ENCODE measurements at places on chromosomes 1 and 21.

GRCh38 chr1:32918179-32918578 is 17.0 kb upstream of the TMEM54 start:
- DNase-seq = no peak

DNA sequence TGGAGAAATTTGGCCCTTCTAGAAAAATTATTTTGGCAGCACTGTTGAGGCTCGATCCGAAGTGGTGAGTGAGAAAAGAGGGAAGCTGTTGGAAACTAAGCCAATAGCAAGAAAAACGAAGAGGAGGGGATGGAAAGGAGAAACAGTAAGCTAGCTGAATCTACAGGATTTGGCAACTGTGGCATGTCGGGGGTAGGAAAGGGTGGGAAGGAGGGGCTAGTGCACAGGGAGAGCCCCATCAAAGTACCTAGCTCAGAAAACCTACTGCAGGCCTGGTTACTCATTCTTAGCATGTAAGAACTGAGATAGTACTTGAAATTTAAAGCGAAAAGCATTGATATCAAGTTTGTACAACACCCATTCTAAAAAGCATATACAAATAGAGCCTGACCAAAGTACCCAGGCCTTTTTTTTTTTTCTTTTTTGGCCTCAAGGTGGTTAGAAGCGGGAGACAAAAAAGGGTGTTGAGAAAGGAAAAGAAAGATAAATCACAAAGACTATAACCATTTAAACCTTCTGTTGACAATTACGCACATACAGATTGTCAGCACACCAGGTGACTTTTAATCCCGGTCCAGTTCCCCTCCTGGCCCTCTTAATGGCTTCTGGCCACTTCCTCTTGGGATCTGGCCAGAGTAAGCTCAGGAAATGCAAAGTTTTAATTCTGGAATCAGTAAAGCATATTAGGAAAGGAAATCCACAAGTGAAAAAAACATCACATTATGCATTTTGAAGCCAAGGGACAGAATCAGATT is 50.4 kb downstream of the SLC16A1 start:
- peak; percentile 49 for DNase-seq

DNA sequence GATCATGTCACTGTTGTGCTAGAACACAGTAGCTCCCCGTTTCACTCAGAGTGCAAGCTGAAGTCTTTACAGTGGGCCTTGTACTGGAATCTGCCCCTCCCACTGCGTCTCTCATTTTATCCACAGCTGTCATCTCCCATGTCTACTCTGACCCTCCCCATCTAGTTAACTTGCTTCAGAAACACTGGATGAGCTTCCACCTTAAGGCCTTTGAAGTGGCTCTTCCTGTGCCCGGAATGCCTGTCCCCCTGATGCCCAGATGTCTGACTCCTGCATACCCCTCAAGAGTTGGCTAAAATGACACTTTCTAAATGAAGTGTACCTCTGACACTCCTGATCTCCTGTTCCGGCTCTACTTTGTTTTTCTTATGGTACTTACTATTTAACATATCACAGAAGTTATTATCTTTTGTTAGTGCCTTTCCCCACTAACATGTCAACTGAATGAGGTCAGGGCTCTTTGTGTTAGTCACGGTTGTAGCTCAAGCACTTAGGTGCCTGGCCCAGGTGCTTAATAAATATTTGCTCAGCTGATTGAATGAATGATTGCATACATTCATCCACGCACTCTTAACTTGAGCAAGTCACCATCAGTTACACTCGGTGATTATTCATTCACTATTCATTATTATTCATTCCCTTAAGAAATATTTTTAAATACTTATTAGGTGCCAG is 13.3 kb downstream of the ARV1 start:
- no peak for DNase-seq

GRCh38 chr21:40606341-40606740 is 240.6 kb downstream of the DSCAM start:
- DNase-seq = no peak

- no peak for DNase-seq
Measured at GRCh38 chr1:184482136-184482535, 95.3 kb downstream of the C1orf21 start.

DNA sequence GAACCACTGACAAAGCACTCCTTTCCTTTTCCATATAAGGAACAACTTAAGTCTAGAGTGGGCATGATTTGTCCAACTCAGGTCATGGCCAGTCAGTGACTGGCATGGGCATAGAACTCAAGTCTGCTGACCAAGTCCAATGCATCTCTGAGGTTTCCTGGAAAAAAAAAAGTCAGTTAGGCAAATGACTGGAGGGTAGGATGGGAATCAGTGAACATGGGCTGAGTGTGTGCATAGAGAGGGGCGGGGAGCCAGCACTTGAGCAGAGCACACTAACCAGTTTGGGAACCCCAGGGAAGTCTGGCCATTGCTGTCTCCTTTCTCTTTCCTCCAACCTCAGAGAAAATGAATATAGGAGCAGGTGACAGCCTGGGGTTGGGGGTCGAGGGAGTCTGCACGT is 53.6 kb upstream of the FMOD start:
- DNase-seq = no peak

DNA sequence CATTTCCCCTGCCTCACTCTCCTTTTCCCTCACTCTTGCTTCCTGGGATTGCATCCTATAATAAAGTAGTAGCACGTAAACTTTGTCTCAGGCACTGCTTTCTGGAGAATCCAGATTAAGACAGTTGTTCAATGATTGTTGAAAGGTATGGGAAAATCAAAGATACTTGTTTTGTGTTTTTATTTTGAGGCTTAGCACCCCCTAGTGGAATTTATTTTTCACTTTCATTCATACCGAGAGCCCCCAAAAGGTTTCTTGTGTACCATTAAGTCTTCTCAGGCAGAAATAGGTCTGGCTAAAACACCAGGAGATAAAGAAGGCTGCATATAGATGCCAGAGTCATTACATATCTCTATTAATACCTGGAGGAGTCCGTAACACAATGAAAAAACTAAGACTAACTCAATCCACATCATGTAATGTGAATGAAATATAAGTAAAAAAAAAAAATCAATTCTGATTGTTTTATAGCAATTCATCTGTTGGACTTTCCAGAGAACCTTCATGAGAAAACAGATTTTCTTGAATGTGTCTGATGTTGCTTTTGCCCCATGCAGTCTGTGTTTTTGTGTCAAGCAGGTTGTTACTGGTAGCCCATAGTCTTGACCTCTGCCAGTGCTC is 103.5 kb downstream of the RPE65 start:
- no peak for DNase-seq

DNA sequence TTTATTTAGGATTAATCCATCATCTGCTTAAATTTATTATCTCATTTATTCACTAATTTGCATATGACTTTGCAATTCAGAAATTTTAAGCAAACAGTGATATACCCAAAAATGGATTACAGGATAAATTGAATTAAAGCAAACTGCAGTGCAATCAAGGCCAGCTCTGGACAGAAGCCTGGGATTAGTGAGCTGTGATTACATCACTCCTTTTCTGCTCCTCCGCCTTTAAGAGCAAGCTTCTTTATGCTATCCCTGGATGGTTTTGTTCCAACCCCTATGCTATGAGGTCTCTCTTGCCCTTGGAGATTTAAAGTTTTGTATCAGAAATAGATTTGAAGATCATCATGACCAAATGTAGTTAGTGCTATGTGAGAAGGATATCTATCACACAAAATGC is 32.6 kb downstream of the GPR52 start:
- DNase-seq = no peak

DNA sequence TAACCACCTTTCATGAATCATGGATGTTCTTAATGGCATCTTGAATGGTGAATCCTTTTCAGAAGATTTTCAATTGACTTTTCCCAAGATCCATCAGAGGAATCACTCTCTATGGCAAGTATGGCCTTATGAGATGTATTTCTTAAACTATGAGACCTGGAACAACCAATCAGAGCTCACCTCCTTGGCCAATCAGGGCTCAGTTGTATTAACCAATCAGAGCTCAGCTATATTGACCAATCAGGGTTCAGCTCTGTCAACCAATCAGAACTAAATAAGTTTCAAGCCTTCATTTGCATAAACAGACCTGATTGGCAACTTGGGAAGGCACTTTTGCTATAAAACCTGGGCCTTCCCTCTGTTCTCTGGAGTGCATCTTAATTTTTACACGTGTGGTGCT is 13.6 kb upstream of the FAM3B start:
- no peak for DNase-seq

DNA sequence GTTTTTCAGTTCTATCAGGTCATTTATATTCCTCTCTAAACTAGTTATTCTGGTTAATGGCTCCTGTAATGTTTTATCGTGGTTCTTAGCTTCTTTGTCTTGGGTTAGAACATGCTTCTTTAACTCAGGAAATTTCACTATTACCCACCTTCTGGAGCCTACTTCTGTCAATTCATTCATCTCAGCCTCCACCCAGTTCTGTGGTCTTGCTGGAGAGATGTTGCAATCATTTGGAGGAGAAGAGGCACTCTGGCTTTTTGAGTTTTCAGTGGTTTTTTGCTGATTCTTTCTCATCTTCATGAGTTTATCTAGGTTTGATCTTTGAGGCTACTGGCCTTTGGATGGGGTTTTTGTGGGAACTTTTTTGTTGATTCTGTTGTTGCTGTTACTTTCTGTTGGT is 213.0 kb downstream of the BRINP2 start:
- no peak for DNase-seq

GRCh38 chr1:178644308-178645120 is 80.5 kb upstream of the RALGPS2 start:
- DNase-seq = no peak

GRCh38 chr1:107250169-107250568 is 109.3 kb downstream of the NTNG1 start:
- no peak for DNase-seq

DNA sequence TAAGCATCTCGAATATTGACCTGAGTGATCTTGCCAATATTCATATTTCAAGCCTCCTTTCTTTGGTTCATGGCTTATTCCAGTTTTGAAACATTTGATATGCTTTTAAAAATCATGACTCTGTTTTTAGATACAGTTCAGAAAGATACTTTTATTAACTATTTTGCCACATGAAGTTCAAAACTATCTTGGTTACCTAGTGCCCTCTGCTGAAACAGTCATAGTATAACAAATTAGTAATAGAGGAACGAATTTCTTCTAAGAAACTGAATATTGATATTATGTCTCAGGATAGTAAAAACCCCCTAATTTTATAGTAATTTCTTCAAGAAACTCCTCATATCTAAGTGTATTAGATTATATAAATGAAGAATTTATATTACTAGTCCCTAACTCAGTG is 52.6 kb upstream of the RC3H1 start:
- DNase-seq = no peak

GRCh38 chr1:231512147-231512698 is 16.2 kb upstream of the TSNAX start:
- no peak for DNase-seq

GRCh38 chr1:104765085-104765484 is 1015.4 kb downstream of the AMY1C start:
- DNase-seq = no peak

- no peak for DNase-seq
Measured at GRCh38 chr1:206098242-206098919, 18.8 kb downstream of the AVPR1B start.

DNA sequence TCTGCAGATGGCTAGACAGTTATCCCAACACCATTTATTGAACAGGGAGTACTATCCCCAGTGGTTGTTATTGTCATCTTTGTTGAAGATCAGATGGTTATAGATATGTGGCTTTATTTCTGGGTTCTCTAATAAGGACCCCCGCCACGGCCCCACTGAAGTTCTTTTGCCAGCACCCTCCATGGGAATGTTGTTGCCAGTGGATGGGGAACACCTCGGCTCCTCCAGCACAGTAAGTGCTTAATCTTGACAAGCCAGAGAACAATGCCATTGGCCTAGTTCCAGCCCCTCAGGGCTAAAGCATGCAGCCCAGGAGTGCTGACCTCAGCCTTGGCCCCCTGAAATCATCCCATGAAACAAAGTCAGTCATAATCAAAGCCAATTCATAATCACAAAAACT is 337.6 kb downstream of the AGBL4 start:
- DNase-seq = no peak

- no peak for DNase-seq
Measured at GRCh38 chr21:36034211-36034913, 26.0 kb downstream of the SETD4 start.

DNA sequence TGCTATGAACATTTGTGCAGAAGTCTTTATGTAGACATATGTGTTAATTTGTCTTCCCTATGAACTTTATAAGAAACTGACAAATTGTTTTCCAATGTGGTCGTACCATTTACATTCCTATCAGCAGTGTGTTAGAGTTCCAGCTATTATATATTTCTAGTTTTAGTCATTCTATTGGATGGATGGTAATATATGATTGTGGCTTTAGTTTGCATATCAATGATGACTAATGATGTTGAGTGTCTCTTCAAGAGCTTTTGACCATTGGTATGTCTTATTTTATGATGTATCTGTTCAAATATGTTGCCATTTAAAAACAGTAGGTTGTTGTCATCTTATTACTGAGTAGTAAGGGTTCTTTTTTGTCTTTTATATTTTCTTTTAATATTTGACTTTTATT is 16.2 kb upstream of the ZNF326 start:
- no peak for DNase-seq

- DNase-seq = no peak
Measured at GRCh38 chr21:45372732-45373355, 32.1 kb upstream of the COL18A1 start.

DNA sequence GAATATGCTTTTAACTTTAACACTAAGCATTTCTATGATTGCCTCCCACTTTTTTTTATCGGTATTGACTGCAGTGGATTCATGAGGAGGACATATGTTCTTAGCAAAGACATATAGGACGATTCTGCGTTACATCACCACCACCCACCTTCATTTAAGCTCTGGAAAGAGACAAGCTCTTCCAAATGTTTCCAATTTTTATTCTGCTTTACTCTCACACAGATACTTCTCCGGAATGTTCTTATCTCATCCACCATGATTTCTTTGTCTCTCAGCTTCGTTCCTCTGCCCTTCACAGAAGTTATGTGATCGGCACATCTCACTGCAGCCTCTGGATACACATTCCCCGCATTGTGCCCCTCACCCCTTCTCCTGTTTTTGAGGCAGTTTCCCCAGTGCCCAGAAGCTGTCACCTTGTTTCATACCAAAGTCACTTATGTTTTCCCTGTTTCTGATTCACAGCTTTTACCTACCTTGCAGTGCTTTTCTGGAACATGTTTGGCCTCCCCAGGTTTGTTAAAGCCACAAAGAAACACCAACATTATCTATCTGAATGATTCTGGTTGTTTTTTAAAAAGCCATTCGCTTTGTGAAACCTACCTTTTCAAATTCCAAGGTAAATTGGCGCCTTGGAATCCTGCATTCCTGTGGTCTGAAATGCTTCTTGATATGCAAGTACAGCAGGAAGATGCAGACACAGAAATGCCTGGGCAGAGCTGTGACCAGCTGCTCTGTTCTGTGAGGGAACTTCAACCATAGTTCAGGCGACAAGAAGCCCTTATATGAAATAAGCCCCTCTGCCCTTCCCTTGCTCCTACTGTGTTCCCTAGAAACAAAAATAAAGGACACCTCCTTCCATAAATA is 1020.2 kb downstream of the TTLL7 start:
- no peak for DNase-seq

DNA sequence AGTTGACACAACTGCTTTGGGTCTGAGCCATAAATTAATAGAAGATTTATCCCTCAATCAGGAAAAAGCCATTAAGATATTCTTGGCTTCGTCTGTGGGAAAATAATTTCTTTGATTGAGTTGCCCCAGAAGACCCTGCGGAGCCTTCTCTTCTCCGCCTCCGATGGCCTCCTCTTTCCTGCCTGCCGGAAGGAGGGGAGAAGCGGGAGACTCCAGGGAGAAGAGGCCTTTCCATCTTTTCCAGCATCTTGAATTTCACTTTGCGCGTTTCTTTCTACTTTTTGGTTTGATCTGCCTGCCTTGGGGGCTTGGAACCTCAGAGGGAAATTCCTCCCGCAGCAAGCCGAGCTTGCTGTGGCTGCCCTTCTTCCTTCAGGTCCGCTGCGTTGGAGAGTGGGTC is 16.8 kb downstream of the HLX start:
- DNase-seq = no peak

- peak; percentile 97 for DNase-seq
Measured at GRCh38 chr1:28232558-28233263, at the start of gene DNAJC8. DNAJC8 (minus strand) TSS chr1:28233029; CDS start chr1:28232998, 31 bp downstream.
